Stimulated activated CD8-positive, alpha-beta memory T cell treated with anti-CD3 and anti-CD28 coated beads, Interleukin-15, amount 100 ng/mL, for 4 hours (primary cell): ENCODE measurements at places on chromosomes 6 and 20.

- no peak for DNase-seq
Observed at GRCh38 chr6:38973178-38974057, 75.2 kb upstream of the GLP1R start.

DNA sequence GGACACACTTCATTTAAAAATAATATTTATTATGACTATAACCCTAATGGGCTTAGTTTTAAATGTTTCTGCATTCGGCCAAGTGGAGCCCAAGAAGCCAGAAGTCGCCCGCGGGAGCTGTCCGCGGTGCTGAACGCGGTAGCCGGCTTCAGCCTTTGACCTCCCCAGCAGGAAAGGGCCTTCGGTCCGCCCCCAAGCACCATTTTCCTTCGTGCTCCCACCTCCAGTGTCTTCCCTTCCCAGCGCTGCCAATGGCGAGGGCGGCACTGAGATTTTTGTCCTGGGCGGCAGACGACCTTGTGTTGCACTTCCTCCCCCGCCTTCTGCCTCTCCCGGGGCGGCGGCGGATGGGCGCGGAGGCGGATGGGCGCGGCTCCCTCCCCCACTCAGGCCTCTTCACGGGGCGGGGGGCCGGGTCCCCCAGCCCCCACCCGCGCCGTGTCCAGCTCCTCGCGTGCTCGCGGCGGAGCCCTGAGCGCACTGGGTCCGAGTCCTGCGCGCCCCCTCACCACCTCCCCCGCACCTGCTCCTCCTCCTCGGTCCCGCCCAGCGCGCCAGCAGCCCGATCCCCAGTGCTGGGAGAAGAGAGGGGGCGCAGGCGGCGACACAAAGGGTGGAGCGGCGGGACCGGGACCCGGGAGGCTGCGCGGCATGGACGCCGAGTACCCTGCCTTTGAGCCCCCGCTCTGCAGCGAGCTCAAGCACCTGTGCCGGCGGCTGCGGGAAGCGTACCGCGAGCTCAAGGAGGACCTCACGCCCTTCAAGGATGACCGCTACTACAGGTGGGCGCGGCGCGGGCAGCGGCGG is 23.6 kb upstream of the TMEM181 start:
- DNase-seq: peak; percentile 21

- DNase-seq: no peak
Observed at GRCh38 chr20:59144831-59145196, 18.8 kb upstream of the ZNF831 start.

GRCh38 chr6:157593596-157593995 is 212.6 kb downstream of the ZDHHC14 start:
- DNase-seq: no peak

- DNase-seq: no peak
Observed at GRCh38 chr6:158003910-158004700, 22.4 kb downstream of the SYNJ2 start.

GRCh38 chr20:23091721-23092383 is 5.7 kb upstream of the CD93 start:
- no peak for DNase-seq
